ENCODE measurements at places on chromosomes 16 and 17.

DNA sequence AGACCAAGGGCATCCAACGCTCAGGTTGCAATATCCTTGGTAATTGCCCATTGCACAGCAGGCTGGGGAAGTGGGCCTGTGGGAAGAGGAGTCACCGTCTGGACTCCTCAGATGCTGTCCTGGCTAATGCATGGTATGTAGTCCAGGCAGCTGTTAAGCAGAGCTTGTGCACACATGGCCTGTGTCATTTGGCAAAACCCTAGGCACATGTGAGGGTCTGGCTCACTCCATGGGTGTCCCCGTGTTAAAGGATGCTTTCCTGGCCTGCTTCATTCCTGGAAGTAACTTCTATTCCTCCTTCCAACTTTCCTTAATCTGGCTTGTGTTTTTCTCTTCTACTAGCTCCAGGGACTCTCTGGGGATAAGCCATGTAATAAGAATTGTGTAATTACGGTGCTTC, 378.0 kb upstream of the CA10 start:
- DNase-seq = no peak

- no peak for DNase-seq
Measured at GRCh38 chr17:28404812-28405570, 1.0 kb downstream of the SLC46A1 start.

GRCh38 chr16:57204675-57205074, 18.5 kb downstream of the RSPRY1 start:
- DNase-seq = no peak

DNA sequence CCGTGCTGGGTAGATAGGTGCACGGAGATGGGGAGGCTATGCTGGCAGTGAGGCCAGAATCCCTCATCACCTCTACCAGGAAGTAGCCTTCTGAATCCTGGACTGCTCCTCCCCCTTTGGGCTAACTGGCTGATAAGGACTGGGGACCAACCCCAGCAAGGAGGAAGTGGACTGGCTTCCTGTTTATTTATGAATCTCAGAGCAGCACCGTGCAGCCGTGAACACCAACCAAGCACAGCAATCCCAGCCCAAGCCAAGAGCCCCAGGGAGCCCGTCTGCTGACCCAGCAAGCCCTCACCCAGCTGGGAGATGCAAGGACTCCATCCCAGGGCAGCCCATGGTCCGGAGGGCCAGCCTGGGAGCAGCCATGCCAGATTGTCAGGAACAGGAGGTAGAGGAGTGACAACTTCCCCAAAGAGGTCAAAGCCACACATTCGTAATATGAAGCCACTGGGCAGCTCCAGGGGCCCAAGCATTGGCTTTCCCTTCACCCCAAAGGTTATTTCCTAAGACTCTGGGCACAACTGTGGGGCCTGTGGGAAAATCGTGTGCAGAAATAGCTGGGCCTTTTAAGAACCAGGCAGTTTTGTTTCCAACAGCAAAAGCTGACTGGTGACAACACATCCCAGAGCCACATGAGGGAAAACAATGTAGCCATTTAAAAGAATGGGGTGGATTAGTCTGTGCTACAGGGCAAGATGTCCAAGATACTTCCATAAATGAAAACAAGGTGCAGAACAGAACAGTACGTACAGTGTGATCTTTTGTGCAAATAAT, 23.9 kb downstream of the PHB1 start:
- no peak for DNase-seq

GRCh38 chr17:9402590-9403199, 172.9 kb downstream of the STX8 start:
- DNase-seq = no peak

GRCh38 chr16:66409156-66409555, 17.9 kb upstream of the BEAN1 start:
- no peak for DNase-seq

GRCh38 chr16:86251682-86252081, 258.6 kb upstream of the FOXF1 start:
- DNase-seq = no peak

DNA sequence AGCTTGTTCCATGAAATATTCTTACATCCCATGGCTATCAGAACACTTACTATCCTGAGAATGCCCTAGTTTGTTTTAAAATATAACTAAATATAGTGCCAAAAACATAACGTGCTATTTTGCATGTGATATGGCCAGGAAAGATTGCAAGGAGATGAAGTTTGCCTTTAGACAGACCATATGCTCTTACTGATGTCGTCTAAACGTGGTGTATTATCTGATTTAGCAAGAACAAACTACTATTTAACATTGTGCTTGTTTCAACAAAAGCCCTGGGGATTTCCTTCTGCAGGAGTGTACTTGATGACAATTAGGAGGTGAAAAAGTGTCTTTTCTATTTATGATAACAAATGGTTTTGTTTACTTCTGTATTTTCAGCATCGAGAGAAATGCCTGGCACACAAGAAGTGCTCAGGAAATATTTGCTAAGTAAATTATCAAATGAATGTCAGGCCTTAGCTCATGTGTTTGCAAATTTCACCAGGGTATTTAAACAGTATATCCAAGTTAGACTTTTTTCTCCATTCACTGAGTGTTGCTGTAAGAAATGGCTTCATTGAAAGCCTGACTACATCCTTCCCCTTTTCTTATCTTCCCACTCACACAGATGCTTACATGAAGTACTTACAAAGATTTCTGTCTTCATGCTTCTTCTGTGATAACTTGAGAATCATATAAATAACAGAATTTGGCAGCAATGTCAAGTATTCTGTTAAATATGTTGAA, 1033.6 kb downstream of the CDH8 start:
- DNase-seq = no peak

GRCh38 chr17:82121246-82121645, 23.2 kb upstream of the FASN start:
- no peak for DNase-seq

GRCh38 chr16:51880776-51881175, 666.2 kb downstream of the TOX3 start:
- DNase-seq = no peak

DNA sequence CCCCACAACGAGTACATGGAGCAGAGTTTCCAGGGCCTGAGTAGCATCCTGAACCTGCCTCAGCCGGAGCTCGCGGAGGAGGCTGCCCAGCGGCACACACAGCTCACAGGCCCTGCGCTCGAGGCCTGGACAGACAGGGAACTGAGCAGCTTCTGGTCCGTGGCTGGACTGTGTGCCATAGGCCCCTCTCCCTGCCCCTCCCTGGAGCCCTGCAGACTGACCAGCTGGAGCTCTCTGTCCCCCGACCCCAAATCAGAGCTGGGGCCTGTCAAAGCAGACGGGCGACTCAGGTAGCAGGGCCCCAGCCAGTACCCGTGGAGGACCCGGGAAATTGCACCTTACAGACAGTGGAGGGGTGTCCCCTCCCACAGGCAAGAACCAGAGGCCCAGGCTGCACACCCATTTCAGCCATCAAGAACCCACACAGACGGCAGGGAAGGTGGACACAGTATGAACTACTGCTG, 13.0 kb downstream of the MRPL27 start:
- no peak for DNase-seq

GRCh38 chr17:49260011-49260816, 29.6 kb upstream of the PHOSPHO1 start:
- DNase-seq = peak; percentile 11

- DNase-seq = no peak
Measured at GRCh38 chr17:38550661-38551060, 55.1 kb downstream of the SRCIN1 start.

GRCh38 chr17:794876-795275, 12.7 kb downstream of the MRM3 start:
- DNase-seq = no peak

GRCh38 chr17:83080858-83081683, 1.7 kb downstream of the METRNL start:
- no peak for DNase-seq

DNA sequence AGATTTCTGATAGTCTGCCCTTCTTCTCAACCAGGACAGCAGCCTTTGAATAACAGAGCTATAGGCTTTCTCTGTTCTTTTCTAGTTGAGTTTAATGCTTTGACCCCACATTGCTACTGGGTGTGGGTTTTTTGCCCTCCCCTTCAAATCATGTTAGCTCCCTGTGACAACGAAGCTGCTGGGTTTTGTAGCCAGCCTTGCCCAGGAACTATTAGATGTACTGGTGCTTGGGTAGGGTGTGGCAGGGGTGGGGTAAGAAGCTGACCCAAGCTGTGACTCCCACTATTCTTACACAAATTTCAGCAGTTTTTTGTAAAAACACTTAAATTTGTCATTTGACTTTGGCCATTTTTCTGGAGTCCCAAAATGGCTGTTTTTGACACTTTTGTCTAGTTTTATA, 69.7 kb downstream of the NLK start:
- no peak for DNase-seq

GRCh38 chr17:47883589-47884426, 12.2 kb upstream of the SP2 start:
- no peak for DNase-seq

- DNase-seq = peak; percentile 68
Measured at GRCh38 chr17:19766421-19767270, 18.5 kb upstream of the ALDH3A1 start.

- no peak for DNase-seq
Measured at GRCh38 chr16:27758544-27758943, 208.6 kb downstream of the KATNIP start.

DNA sequence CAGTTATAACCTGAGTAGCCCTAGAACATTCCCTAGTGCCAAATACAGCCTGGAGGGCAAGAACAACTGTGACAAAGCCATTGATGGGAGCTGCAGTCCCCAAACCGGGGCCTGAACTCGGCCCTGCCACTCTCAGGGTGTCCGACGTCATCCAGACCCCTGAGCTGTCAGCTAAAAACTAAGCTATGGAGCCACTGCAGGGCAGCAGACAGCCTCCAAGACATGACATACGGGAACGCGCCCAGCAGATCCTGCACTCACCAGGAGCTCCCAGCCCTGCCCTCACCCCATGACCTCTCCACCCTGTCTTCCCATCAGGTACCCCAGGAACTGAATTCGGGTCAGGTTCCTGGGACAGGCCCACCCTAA, 28.4 kb downstream of the KDM8 start:
- DNase-seq = no peak

DNA sequence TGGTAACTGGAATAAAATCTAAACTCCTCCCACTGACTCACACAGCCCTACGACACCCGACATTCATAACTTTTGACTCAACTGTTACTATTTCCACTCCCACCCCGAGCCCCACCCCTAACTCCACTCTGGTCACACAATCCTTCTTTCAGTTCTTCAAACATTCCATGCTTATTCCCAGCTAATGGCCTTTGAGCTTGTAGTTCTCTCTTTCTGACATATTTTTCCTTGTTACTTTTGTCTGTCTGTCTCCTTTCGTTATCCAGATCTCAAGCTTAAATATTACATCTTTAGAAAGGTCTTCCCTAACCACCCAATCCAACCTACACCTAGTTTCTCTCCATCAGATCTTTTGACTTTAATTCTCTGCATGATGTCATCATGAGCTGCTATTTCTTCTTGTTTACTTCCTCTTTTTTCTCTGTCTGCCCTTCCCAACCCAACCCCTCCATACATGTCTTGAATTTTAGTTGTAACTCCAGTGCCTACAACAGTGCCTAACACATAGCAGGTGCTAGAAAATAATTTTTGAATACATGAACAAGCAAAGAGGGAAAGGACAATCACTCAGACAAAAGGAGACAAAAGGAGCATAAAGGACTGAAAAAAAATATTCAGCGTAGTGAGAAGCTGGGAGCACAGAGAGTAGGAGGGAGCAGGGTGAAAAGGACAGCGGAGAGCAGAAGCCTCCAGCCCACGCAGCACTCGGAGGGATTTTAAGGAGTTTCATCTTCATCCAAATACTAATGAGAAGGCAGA, 65.2 kb upstream of the SMIM36 start:
- no peak for DNase-seq

GRCh38 chr16:48537909-48538745, 71.9 kb downstream of the N4BP1 start:
- DNase-seq = no peak

DNA sequence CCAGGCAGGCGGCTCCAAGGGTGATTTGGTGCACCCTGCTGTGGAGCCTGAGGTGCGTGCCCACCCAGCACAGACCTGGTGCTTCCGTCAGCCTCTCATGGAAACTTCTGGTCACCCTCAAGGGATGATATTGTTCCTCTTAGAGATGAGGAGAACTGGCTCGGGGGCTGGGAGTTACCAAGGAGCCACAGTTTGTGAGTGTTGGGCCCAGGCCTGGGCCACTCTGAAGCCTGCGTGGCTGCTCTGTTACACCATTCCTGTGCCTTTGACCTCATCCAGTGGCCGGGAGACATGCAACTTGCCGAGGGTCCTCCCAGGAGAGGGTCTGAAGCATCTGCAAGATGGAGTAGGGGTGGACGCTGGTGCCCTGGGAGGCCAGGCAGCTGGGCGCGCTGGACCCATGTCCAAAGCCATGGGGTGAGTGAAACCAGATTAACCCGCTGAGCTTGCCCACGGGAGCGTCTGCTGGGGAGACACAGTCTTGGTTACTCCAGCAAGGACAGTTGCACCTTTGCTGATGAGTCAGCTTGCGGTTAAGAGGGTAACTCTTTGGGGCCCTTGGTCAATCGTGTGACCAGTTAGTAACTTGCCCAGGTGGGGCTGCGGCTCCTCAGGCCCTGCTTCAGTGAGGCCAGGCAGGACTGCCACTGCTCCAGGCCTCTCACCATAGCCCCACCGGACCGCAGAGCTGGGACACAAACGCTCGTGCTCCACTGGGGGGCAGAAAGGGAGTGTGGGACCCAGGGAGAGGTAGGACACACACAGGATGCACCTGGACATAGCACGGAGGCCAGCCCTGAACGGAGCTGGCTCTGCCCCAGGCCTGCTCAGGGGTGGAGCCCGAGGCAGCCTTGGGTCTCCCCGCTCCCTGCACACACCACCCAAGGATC, 7.5 kb downstream of the C16orf90 start:
- DNase-seq = no peak

DNA sequence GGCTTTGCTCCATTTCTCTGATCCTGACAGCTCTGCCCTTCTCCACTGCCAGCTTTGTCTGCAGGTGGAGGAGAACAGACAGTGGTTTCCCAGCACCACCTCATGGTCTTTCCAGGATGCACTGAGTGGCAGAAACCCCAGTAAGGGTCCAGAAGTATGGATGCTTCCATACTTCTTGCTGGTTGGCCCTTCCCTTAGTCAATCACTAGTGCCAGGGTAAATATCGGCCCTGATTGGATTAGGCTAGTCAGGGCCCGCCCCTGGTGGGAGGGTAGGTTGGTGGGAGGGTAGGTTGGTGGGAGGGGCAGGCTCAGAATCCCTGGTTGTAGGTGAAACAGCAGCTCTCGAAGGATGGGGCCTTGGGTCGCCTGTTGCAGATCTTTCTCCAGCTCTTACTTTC, 10.2 kb downstream of the RNF213 start:
- DNase-seq = peak; percentile 54

DNA sequence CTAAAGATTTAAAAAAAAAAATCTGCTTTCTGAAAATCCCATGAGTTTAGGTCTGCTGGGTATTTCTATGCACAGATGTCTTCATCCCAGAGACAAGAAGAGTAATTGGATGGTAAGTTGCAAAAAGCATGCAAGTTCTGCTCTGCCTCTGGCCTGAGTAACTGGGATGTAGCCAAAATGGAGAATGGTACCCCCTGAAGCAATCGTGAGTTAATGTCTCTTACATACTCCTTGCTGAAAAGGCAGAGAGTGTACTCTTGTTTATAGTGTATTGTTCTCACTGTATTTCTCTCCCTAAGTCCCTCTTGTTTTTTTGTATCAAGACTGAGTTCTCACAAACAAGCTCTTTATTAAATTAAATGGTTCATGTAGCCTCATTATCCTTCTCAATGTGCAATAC, 259.0 kb downstream of the IRX3 start:
- no peak for DNase-seq
